Hair follicular keratinocyte (primary cell): ENCODE measurements at places on chromosomes 3 and 15. TPM values are rescaled to one million over a fixed set of nuclear protein-coding genes. Genes with fewer than 3 reads are reported as not detected.

The WDR49 gene
- not detected in 2 replicates for total RNA-seq

The COLQ gene
- 0.08 and 0.16 TPM in 2 replicates for total RNA-seq

The NBEAL2 gene
- 18.3 and 20.4 TPM in 2 replicates for total RNA-seq

The SOX14 gene
- total RNA-seq: not detected in 2 replicates

The SMAD6 gene
- total RNA-seq: 0.04 TPM in 1 of 2 replicates, not detected in the other

The DPPA2 gene
- not detected in 2 replicates for total RNA-seq

The C3orf80 gene
- not detected in 2 replicates for total RNA-seq
